Stimulated activated CD8-positive, alpha-beta memory T cell treated with anti-CD3 and anti-CD28 coated beads, Interleukin-15, amount 100 ng/mL, for 4 hours (primary cell): ENCODE measurements at places on chromosomes 2 and 18.

GRCh38 chr18:49399003-49399402, 61.4 kb downstream of the DYM start:
- DNase-seq, result no peak

- DNase-seq, result no peak
Measured at GRCh38 chr18:80193701-80194100, 53.6 kb downstream of the PARD6G start.

- DNase-seq, result no peak
Measured at GRCh38 chr2:31382452-31383120, 32.0 kb downstream of the XDH start.

GRCh38 chr18:26981360-26982082, 116.0 kb upstream of the AQP4 start:
- DNase-seq, result no peak

DNA sequence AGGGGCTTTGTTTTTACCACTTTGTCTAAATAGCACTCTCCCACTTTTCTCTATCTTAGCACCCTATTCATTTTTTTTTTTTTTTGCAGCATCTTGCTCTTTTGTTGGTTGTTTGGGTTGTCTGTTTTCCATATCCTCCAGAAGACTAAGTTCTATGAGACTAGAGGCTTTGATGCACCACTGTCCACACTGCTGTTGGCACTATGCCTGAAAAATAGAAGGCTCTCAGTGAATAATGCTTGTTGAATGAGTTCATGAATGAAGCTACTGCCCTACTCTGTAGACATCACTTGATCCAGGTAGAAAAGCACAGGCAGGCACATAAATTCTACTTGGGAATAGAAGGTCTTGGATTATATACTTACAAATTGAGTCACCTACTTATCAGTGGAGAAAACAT, 7.3 kb downstream of the IL1A start:
- DNase-seq, result no peak

- no peak for DNase-seq
Measured at GRCh38 chr2:109526442-109526970, 87.3 kb downstream of the SEPTIN10 start.

GRCh38 chr2:202945-203344, 60.9 kb downstream of the SH3YL1 start:
- no peak for DNase-seq

- DNase-seq, result no peak
Measured at GRCh38 chr2:10036095-10036884, 7.1 kb upstream of the KLF11 start.

- no peak for DNase-seq
Measured at GRCh38 chr2:197208841-197209240, 101.7 kb downstream of the ANKRD44 start.

DNA sequence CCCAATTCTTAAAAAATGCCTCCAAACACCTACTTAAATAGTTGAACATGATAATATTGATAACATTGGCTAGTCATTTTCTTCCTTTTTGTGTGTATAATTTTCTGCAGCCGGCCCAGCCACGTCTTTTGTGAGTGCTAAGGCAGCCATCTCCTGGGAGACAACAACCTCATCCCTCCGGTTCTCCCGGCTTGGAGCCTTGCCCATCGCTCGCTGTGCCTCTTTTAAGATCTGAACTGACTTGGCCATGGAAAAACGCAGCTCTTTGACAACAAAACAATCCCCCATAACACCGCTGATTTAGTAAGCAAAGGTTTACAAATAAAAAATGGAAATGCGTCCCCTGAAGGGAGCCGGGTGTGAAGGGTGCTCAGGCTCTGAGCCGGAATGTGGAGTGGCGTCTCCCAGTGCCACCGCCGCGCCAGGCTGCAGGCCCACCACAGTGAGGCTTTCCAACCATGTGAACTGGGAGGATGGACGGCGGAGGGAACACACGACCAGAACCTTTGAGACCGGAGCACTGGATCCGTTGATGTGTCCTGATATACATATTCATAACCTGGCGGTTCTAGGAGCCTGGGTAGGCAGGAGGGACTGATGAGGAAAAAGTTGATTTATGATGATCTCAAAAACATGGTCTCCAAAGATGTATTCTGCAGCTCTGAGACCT, 87.4 kb downstream of the SMIM21 start:
- no peak for DNase-seq

- DNase-seq, result no peak
Measured at GRCh38 chr2:79796641-79797040, 283.8 kb downstream of the CTNNA2 start.

- no peak for DNase-seq
Measured at GRCh38 chr2:69013840-69014821, 1.2 kb downstream of the ANTXR1 start.

DNA sequence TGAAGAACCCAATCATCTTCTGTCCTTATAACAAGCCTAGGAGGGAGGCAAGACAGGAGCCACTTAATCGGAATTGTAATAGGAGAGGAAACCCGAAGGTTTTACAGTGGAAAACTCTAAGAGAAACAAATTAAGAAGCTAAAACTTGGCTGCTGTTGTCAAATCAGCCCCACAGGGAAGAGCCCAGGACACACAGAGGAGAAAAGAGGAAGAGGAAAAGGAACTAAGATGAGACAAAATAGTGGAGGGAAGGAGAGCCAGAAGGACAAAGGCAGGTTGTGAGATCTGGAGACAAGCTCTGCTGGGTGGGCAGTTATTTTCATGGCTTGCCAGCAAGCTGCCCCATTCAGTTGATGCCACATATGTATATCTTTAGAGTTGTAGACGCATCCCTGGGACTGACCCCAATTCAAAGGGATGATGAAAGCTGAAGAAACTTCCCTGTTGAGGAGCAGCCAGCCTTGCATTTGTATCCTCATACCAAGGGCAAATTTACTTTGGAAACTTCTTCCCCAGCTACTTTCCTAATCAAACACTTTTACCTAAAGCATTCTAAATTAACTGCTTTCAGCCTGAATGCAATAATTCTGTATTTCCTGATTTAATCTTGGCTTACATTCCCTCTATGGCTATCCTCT, 499.8 kb upstream of the MEIS1 start:
- no peak for DNase-seq

GRCh38 chr2:222797261-222797660, 63.6 kb upstream of the ACSL3 start:
- no peak for DNase-seq

DNA sequence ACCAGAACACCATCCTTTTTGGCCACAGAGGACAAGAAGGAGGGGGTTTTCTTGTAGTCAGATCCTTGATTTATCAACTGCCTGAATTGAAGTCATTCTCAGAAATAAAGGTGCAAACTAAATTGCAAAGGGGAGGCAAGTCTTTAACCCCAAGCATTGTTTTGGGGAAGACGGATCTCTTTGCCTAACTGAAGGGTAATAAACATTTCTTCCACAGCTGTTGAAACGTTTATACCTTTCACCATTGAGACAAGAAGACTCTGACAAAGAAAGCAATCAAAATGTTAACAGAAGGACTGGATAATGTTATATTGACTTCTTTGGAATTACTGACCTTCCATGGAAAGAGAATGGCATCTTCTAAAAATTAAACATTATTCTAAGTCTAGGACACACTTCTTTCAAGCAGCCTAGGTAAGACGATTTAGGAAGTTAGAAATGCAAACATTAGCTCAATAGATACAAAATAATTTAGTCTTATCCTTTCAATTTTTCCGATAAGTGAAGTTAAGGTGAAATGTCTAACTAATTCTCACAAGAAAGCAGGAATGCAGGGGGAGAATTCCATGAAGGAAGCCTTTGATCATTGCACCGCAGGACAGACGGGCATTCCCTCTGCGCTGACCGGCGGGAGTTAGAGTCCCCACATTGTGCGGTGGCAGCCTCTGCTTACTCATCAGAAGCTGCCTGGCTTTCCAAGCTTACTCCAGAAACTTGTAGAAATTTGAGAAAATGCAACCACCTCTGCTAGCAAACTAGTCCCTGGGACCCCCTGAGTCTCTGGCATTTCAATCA, 69.4 kb upstream of the COPS8 start:
- no peak for DNase-seq

GRCh38 chr2:63767307-63767706, 74.4 kb upstream of the UGP2 start:
- DNase-seq, result no peak

DNA sequence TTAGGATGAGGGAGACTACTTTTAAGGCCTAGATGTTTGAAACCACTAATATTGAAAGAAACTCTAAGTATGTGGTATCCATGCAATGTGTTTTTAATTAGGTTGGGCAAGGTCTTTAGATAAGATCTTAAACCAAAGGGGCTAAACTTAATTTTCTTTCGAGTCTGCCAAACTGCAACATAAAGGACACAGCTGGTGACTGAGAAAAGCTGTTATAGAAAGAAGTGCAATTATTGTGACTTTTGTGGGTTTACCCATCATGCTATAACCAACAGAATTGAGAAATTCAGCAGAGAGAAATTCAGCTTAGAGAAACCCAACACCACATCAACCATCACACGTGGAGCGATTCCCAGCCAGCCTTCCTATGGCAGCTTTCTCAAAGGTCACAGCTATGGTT, 119.5 kb upstream of the LMAN1 start:
- DNase-seq, result no peak

DNA sequence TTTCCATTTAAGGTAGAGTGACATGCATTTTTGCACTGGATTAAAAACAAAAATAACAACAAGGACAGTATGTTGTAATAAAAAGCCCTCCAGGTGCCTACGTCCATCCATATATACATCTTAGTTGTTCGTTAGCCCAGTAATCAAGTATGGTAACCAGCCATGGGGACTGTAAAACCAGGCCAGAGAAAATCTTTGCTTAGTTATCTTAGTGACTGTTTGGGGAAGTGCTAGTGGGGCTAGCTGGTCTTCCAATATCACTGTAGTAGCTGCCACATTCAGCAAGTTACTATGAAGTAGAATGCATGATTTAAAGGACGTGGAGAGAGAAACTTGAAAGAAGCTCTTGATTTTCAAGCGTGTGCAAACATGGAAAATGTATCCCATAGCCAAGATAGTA, 95.9 kb upstream of the STON1 start:
- DNase-seq, result no peak

DNA sequence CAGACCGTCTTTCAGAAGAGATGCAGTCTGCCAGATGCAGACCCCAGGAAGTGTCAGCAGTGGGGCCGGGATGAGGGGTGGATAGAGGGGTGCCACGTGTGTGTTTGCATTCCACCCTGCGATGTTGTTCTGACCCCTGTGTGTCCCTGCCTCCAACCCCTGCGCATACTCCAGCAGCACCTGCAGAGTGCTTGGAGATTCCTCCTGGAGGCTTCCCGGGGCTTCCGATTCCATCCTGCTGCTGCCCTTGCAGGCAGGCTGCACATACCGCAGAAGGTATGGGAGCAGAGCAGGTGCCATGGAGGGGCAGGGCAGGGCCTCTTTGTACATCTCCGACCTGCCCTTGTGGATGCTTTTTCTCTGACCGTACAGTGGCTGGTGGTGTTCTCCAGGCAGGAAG, 177.2 kb downstream of the SH3RF3 start:
- no peak for DNase-seq

DNA sequence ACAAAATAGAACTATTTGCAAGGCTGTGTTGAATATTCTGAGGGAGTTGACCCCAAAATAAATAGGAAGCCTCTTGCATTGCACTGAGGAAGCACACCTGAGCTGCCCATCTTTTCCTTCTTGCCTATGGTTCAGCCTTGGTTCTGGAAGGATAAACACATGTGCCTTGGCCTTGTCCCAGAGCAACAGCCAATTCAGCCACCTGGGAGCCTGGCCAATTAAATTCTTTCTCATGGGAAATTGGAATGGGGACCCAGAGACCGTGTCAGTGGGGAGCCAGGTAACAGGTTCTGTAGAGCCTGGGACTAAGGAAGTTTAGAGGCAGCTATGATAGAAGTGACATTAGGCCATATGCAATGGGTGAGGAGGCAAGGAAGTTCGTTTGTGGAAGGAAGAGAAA, 99.6 kb downstream of the KLF7 start:
- DNase-seq, result no peak

DNA sequence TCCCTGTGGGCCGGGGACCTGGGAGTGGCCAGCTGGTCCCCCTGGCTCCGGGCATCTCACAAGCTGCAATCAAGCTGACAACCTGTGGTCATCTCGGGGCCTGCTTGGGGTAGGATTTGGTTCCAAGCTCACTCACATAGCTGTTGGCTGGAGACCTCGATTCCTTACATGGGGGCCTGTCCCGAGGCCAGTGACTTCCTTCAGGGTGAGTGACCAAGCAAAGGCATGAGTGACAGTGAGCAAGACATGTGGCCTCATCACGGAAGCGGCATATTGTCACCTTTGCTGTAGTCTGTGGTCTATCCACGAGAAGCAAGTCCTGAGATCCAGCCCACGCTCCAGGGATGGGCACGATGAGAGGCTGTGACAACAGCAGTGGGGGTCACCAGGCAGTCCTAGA, 131.4 kb upstream of the ID2 start:
- DNase-seq, result no peak

- DNase-seq, result no peak
Measured at GRCh38 chr2:171822525-171823322, 71.3 kb downstream of the SLC25A12 start.

- DNase-seq, result no peak
Measured at GRCh38 chr18:12361770-12362378, 15.2 kb downstream of the AFG3L2 start.

DNA sequence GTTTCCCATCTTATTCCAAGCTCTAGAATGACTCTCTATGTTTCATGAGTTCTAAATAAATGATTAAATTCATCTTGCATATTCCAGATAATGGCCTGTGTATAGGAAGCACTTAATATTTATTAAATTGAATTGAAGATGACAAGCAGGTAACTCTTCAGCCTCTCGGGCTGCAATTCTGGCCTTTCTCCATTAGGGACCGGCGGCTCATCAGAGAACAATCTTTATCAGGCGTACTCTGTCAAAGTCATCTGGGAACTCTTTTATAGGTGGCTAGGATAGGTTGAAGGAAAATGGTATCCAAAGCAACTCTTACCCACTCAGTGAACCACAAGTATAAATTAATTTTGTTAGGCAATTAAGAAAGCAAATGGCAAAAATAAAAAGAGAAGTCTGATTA, 308.5 kb downstream of the NOL4 start:
- no peak for DNase-seq

DNA sequence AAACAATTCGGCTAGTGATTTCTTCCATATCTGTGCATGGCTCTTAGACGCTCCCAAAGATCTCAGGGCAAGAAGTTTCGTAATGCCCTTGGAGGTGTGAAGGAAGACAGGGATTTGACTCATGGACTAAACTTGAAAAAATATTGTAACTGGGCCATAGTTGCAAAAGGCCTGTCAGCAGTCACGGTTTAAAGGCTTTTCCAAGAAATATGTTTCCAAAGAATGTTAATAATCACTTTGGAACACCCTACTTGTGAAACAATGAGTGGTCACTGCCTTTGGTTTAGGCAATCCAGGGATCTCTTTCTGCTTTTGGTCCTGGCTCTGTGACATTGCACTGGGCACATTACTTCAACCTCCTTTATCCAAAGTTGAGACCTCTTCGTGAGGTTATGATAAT, 102.5 kb upstream of the RASGRP3 start:
- no peak for DNase-seq

- no peak for DNase-seq
Measured at GRCh38 chr2:38690499-38691420, 24.8 kb downstream of the GALM start.

DNA sequence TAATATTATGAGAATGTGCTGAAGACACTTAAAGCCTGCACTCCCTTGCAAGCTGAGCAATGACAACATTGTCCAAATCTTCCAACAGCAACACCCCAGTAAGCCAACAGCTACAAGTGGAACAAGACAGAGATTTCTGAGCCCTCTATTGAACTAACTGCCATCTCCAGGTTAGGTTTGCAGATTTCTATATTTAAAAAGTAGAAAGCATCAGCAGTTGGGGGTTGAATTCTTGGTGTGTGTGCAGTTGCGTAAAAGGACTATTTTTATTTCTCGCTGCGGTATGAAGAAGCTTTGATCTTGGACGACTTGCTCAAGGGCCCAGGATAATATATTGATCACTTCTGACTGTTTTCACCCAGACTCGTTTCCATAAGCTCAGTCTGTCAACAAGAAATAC, 106.2 kb upstream of the ZFP36L2 start:
- DNase-seq, result no peak
